Activated gamma-delta T cell treated with Interleukin-2 at 50 U/mL for 16 hours (primary cell): ENCODE measurements at places on chromosomes 4 and X.

- no peak for DNase-seq
Measured at GRCh38 chr4:153148791-153149190, 55.5 kb upstream of the TRIM2 start.

DNA sequence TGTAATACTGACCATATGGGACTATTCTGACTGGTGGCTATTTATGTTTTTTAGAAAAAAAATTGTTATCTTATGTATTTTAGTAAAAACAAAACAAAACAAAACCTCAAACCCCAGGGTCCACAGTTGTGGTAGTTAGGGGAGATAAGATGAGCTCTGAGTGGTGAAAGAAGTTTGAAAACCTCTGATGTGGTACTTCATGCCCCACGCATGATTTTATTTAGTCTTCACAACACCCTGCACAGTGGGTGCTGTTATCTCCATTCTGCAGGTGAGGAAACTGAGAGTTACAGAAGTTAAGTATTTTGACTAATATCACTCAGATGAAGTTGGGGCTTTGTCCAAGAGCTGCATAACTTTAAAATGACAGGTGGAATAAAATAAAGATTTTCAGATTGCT, 230.6 kb upstream of the TRPC5 start:
- DNase-seq, result no peak

GRCh38 chrX:16559206-16559619, 90.7 kb upstream of the S100G start:
- DNase-seq, result no peak

DNA sequence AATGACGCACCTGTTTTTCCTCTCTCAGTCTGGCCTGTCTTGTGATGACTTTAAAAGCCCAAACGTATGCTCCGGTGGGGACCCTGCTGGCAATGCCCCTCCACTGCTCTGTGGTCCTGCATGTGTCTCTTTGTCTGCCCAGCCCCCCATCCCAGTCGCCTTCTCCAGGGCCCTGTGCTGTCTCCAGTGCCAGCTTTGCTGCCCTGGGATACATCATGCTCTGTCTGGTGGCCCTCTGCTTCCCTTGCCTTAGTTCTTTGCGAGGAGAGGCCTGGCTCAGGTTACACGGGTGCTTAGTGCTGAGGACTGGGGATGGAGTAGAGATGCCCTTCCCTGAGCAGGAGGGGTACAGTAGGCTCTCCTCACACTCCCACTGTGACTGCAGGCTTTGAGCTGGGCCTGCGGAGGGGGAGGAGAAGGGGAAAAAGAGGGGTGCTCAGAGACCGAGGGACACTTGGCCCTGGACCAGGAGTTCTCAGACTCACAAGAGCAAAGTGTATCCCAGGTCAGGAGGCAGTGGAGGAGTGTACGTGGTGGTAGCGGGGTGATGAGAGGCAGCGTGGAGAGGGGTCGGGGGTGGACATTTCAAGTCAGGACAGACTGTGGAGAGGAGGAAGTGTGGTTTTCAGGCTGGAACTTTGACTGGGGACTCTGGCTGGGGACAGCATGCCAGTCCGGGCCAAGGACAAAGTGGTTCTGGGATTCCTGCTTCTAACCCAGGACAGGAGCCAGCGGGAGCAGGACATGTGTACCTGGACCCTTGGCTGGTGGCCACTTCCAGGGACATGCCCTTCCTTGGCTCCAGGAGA, 2.8 kb downstream of the APLN start:
- no peak for DNase-seq

GRCh38 chr4:10015140-10015753, 6.0 kb downstream of the SLC2A9 start:
- DNase-seq, result no peak

- no peak for DNase-seq
Measured at GRCh38 chr4:6900181-6900812, 9.3 kb upstream of the TBC1D14 start.

GRCh38 chr4:73675623-73676022, 55.4 kb upstream of the RASSF6 start:
- no peak for DNase-seq

GRCh38 chrX:133813971-133814370, 171.4 kb downstream of the GPC3 start:
- no peak for DNase-seq

GRCh38 chr4:106264331-106264728, 51.7 kb downstream of the TBCK start:
- DNase-seq, result no peak

DNA sequence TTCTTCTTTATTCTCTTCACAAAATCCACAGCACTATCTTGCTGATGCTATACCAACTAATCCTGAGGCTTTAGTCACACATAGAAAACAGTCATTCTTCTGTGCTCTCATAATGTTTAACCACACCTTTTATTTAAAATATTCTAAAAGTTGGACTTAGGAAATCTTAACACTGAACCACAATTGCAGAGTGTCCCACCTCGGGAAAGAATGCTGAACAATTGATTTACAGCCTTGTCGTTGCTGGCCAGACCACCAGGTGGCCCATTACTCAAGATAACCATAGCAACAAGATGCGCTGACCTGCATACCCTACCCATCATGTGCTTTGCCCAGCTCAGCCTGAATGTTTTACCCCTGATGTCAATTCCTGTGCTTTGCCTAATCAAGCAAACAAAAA, 100.8 kb downstream of the ARSJ start:
- DNase-seq, result no peak

DNA sequence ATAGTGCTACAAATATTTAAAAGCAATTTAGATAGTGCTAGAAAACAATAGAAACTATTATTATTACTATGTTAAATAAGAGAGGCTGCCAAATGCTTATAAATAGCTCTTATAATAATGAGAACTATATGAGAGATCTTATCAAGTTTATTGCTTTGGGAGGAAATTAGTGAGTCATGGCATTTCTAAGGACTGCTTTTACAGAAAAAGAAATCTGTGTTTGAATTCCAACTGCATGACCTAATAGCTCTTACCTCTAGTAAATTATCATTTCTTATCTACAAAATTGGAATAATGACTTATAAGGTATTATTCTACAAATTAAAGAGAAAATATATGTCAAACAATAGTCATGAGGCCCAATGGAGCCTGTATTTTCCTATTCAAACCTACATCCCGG, 177.2 kb downstream of the GABRG1 start:
- DNase-seq, result no peak

DNA sequence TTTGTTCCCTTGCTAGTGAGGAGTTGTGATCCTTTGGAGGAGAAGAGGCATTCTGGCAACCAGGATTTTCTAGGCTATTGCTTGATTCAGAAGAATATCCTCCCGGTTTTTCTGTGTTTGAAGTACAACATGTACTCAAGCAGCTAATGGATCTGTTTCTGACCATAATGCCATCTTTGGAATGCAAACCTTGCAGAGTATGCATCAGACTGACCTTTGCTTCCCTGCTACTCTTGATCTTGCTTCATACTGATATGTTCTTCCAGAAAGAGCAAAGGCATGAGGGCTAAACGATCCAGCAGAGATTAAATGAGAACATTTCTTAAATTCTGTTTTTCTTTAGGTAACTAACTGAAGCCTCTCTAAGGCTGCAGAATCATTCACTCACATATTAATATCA, 265.4 kb upstream of the SLC7A11 start:
- DNase-seq, result no peak

- no peak for DNase-seq
Measured at GRCh38 chr4:81634165-81634564, 162.5 kb upstream of the RASGEF1B start.

DNA sequence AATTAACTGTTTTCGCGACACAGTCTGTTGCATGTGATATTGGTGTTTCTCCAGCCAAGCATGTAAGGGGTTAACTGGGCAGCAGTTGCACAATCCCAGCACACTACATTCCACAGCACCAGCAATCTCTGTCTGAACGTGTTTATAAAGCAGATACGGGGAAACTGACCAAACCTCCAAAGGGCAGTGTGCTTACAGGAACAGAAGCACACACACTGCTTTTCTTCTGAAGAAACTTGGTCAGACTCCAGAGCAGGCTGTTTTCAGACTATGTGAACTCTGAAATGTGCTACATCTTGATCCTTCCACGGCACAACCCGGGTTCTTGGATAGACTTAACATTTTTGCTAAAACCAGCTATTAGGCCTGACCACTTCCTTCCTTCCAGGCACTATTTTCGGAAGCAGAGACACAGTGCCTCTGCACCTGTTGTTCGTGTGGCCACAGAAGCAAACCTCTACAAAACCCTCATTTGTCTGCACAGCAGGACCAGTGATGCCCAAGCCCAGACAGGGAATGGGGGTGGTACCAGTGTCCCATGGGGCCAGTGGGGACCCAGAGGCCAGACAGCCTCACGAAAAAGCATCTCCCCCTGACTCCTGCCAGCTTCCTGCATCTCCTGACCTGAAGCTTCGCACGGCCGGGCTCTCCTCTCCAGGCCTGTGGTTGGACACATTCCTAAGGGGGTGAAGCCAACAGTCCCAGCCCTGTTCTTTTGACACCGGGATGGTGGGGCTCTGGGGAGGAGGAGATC, 90.1 kb downstream of the IRF2 start:
- DNase-seq, result no peak

GRCh38 chrX:11739776-11740175, 18.3 kb upstream of the MSL3 start:
- no peak for DNase-seq

- no peak for DNase-seq
Measured at GRCh38 chrX:40040686-40041461, 56.9 kb downstream of the BCOR start.

- no peak for DNase-seq
Measured at GRCh38 chr4:90540536-90540935, 413.3 kb downstream of the CCSER1 start.

DNA sequence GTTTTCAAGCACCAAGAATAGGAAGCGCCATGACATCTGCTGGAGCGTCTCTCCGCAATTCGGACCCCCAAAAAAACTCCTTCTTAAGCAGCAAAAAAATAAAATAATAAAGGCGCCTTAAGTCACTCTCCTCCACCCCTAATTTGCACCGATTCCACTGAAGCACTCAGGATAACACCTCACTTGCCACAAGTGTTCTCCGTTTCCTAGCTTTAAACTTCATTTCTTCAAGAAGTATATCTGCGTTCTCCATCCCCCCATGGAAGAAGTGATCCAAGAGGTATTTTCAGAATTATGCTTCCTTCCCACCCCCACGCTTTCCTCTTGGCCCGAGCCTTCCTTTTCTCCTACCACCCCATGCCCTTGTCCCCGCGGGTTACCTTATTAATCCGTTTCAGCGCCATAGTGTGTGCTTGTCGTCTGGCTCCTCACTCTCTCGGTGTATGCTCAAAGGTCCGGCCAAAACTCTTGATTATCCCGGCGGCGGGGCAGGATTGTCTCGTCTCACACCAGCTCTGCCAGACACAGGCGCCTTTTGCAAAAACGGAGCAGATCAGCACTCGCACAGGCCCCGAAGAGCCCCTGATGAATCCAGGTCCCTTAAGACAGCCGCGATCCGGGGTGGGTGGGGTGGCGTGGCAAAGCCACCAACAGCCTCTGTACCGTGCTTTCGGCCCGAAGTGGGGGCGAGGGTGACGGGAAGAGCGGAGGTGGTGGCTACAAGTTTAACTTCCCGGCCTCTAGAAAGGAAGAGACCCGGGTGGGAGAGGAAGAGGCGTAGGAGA, 1.1 kb downstream of the UBE2D3 start:
- no peak for DNase-seq

DNA sequence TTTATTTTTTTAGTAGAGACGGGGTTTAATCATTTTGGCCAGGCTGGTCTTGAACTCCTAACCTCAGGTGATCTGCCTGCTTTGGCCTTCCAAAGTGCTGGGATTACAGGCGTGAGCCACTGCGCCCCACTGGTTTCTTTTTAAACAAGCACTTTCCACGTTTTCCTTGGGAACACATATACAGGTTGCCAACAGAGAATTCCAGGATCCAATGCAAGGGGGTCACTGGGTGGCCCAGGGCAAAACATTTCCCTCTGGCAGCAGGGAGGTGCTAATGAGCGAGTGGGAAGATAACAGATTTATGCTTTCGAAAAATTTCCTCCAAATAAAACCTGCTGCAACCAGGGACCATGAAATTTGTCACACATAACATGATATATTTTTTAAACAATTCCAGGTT, 41.1 kb downstream of the ADRA2C start:
- no peak for DNase-seq

- no peak for DNase-seq
Measured at GRCh38 chrX:153638041-153638371, 9.0 kb upstream of the DUSP9 start.

- no peak for DNase-seq
Measured at GRCh38 chrX:51803833-51804232, 60.6 kb downstream of the GSPT2 start.

DNA sequence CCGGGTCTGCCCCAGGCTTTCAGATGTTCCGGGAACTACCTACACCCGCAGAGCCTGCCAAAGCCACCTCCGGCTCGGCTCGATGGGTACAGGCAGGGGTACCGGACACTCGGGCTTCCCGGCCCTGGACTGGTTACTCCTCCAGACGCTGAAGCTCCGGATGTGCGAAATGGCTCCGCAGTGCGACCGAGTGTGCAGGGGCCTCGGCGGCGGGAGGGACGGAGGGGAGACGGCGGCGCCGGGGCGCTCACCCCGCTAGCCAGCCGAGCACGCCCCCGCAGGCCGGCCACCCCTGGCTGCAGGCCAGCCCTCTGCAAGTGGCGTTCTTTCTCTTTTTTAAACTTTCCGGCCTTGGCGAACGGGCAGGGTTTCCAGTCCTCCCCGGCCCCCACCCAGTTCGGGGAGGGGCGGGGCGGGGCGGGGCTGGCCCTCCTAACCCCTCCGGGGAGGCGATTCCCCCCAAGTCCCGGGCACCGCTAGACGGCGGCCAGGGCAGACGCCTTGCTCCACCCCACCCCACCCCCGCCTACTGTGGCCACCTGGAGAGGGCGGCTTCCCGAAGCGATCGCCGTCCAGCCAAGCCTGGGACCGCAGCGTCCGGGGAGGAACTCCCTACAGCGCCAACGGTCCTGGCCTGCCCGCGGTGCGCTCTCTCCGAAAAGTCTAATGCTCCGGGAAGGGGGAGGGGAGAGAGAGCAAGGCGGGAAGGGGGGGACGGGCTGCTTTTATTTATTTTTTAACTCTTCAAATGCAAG, 7.5 kb downstream of the BCOR start:
- DNase-seq, result no peak

GRCh38 chr4:76969941-76970529, 20.5 kb downstream of the SEPTIN11 start:
- no peak for DNase-seq

DNA sequence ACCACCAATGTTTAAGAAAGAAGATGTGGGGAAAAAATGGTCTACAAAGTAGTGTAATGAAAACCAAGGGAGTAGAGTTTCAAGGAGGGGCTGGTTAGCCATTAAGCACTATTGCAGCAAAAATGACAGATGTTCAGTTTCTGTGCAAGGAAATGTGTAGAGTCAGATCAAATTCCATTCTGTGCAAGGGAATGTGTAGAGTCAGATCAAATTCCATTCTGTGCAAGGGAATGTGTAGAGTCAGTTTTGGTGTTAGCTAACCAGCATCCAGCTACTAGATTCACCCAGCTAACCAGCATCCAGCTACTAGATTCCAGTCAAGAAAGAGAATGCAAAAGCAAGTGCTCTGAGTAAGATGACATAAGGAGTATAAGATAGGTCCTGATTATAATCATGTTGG, 208.8 kb downstream of the COX18 start:
- DNase-seq, result no peak

GRCh38 chr4:11566444-11567022, 137.8 kb upstream of the HS3ST1 start:
- no peak for DNase-seq
